ENCODE measurements at places on chromosomes 12 and 14.

GRCh38 chr14:94115058-94115591, 4.6 kb downstream of the IFI27 start:
- DNase-seq: no peak

DNA sequence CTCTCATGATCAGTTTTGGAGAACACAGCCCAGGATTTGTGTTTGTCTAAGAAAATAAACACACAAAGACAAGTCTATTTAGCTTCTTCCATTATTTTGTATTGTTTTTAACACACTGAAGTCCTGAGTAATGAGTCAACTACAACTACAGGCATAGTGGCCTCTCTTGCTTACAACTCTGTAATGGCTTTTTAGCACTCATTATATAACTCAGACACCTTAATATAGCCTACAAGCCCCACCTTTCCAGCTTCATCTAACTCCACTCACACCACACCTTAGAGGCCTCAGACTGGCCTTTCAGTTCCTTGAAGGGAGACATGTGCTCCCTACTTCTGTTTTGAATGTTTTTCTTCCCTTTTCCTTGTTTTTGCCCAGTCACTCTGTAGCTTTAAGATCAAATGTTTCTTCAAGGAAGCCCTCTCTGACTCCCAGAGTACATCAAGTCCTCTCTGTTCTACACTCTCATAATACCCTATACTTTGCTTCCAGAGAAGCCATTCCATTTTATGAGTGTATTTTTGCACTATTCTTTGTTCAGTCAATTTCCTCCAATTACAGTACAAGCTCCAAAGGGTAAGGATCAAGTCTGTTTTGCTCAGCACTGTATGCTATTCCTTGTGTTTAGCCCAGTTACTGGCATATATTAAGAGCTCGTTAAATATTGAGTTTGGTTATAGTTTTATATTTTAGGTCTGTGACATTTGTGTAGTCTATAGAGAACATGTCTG, 233.6 kb upstream of the ARHGAP5 start:
- no peak for DNase-seq

DNA sequence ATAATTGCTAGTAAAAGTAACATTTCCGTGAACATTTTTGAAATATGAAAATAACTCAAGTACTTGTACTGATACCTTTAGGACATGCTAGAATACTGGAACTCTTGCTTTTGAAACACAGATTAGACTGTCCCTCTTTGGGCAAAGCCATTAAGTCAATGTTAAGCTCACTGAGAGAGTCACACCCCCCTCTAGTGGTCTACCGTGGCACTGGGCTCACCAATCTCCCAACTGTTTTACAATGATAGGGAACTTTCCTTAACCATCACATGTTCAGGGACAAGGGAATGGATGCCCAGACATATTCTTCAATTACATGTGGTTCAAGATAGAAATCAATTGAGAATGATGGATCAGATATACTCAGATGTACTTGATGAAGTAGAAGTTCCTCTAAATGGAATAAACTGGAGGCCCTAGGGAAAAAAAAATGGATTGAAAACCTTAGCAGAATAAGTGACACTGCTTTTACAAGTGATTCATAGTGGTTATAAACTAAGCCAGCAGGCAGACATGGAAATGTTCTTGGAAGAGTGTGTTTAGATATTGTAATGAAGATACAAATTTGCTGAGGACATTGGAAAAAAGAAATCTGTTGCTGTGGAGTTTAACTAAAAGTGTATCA, 17.8 kb downstream of the NANOG start:
- DNase-seq: peak; percentile 45

DNA sequence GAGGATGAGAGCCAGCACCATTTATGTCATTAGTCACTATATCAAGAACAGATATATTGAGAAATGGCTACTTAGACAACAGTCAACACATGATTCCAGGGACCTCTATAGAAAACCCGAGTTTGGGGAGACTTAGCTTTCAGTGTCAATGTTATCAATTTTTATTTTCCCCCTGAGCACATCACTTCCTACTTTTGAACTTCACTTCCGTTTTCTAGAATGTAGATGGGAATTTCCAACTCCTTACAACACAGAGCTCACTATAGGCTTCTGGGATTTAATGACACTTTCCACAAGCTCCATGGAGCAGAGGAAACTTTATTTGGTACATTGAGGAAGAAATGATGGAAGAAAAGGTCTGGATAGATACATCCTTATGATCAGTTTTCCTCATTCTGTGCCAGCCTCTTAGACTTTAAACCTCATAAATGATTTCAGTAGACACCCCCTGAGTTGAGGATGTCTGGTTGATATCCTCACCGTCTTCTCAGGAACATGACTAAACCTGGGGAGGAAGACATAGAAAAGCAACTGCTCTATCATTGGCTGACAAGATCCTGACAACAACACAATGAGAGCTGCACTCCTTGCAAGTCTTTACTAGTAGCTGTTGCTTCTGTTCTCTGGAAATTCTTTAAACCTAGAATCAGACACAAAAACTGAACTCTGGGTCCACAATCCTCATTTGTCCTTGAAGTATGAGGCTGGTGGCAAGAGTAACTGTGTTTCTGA, 449.4 kb upstream of the OR4E1 start:
- DNase-seq: no peak

GRCh38 chr14:24399999-24400718, 1.4 kb downstream of the NYNRIN start:
- DNase-seq: no peak

GRCh38 chr14:52821805-52822250, 30.4 kb upstream of the GNPNAT1 start:
- no peak for DNase-seq

GRCh38 chr14:91873471-91874415, 6.4 kb upstream of the TC2N start:
- DNase-seq: no peak

DNA sequence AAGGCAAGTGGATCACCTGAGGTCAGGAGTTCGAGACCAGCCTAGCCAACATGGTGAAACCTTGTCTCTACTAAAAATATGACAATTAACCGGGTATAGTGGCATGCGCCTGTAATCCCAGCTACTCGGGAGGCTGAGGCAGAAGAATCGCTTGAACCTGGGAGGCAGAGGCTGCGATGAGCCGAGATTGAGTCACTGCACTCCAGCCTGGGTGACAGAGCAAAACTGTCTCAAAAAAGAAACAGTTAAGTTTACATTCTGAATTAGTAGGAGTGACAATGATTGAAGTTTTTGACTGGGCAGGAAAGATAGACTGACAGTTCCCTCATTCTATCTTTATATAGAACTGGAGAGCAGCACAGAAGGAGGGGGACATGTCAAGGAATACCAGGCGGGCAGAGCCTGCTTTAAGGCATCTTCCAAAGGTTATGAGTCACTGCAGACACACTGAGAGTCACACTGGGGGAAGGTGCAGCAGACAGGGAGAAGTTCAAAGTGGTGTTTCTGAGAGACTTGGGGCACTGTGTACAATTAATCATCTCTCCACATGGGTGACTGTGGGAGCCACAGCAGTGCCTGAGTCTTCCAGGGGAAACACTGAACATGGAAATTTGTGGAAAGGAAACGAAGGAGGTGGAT, 42.8 kb upstream of the RNASE3 start:
- no peak for DNase-seq

GRCh38 chr14:50521912-50522341, 10.4 kb downstream of the MAP4K5 start:
- DNase-seq: no peak

DNA sequence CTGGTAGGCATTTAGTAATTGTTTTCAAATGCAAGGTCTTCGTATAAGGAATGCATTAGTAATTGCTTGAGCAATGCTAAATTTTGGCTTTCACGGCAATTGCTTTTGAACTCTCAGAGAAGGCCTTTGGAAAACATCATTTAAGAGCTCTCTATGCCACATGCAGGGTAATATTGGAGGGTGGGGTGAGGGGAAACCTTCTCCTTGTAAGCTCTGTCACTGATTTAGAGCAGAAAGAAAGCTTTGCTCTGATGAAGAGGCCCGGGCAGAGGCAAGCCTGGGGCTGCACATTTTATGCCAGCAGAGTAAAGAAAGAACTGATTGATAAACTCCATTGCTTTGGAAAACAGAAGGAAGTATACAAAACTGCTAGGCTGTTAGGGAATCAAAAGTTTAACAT, 70.9 kb downstream of the TRIM9 start:
- DNase-seq: no peak

- no peak for DNase-seq
Measured at GRCh38 chr12:226401-226800, 12.4 kb upstream of the SLC6A12 start.

DNA sequence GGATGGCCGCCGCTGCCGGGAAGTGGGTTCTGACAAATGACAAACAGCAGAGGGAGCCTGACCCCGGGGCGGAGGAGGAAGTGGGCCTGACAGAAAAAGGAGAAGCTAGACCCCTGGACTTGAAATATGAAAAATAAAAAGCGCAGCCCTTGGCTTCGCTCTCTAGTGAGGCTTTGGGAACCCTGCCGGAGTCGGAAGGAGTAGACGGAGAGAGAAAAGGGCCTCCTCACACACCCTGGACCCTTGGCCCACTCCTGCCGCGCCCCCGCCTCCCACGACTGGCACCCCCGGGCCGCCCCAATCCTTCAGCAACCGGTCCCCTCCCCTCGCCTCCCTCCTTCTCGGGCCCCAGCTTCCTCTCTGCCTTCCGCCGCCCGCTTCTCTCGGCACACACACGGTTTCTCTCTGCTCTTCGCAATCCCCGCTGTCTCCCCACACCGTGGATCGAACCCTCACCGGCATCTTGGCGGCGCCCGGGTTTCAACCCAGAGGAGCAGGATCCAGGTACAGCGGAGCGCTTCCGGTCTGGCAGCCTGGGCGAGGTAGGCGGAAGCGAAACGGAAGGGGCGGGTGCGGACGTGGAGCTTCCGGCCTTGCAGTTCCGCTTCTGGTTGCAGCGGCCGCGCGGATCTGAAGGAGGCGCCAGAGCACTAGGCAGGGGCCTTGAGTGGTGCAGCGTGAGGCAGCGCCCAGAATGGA, at the start of gene ARPC3:
Gene ARPC3 (minus strand): TSS at position 539 of the 699 bp plus-strand sequence. CDS start 77 bp downstream, at position 462.
- DNase-seq: peak; percentile 92

- DNase-seq: no peak
Measured at GRCh38 chr12:96995861-96996260, 88.8 kb downstream of the NEDD1 start.

- DNase-seq: no peak
Measured at GRCh38 chr14:105367116-105368031, 31.0 kb upstream of the TEX22 start.
